GM04503 (cell line): ENCODE measurements at places on chromosomes 1 and 21.

- DNase-seq, result no peak
Measured at GRCh38 chr1:117842408-117843170, 86.8 kb downstream of the GDAP2 start.

DNA sequence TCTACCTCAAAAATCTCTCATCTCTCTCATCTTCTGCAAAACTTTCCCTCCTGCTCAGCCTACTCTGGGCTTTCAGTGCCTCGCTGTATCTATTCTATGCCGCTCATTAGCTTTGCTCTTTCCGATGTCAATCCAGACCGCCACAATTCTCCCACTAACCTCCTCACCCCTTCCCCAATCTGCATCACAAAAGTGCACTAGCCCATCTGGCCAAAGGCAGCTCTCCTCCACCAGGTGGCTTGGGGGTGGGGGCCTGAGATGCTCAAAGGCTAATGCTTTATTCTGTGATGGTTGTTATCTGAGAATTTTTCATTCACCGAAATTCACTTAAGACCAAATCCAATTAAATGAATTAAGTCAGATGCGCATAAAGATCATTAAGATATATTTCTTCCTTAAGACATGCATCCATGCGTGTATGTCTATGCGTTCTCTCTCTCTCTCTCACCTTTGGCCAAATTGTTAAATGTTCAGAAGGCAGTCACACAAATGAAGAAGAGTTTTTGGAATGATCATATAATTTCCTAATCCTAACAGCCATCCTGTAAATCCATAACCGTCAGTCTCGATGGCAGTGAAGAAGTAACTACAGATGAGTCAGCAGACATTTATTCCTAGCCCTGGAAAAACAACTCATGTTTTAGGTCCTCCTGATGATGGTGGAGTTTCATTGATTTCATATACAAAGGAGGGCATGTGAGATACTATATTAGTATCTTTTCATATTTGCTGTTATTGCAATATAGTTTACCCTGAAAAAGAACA lies 111.3 kb downstream of the C1orf21 start:
- no peak for DNase-seq

- DNase-seq, result no peak
Measured at GRCh38 chr1:200041337-200042118, 14.0 kb downstream of the NR5A2 start.

DNA sequence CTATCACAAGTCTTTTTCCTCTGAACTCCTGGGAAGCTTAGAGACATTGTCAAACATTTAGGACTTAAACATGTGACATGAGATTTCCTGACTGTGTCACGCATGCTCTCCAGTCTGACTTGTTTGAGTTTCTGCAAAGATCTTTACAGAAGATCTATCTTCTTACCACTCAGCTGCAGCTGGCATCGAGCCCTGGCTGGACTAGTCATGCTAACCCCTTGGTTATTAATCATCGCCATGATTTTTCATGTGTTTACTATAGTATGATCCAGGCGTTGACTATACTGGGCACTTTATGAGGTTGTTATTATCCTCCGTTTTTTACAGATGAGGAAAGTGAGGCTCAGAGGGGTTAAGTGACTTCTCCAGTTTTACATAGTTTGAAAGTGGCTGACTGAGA lies 18.1 kb upstream of the IRF2BP2 start:
- DNase-seq, result no peak

DNA sequence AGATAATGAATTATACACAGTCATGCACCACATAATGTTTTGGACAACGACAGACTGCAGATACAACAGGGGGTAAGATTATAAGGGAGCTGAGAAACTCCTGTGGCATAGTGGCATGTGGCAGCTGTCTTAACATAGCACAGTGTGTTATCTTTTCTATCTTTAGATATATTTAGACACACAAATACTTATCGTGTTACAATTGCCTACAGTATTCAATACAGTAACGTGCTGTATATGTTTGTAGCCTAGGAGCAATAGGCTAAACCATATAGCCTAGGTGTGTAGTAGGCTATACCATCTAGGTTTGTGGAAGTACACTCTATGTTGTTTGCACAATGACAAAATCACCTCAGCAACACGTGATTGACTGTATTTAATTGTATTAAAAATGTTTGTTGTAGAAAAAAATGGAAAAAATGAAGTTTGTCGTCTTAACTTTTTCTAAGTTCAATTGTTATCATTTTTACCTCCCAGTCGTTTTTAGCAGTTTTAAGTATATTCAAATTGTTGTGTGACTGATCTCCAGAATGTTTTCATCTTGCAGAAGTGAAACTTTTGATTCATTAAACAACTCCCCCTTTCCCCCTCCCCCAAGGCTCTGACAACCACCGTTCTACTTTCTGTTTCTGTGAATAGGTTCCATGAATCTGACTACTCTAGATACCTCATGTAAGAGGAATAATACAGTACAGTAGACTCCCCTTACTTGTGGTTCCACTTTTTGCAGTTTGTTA lies 351.0 kb upstream of the B3GALT2 start:
- DNase-seq, result no peak

- no peak for DNase-seq
Measured at GRCh38 chr1:84107955-84108354, 36.1 kb upstream of the PRKACB start.

- DNase-seq, result no peak
Measured at GRCh38 chr1:108077991-108078390, 113.0 kb upstream of the VAV3 start.

- no peak for DNase-seq
Measured at GRCh38 chr21:25635310-25635709, 3.7 kb upstream of the JAM2 start.

DNA sequence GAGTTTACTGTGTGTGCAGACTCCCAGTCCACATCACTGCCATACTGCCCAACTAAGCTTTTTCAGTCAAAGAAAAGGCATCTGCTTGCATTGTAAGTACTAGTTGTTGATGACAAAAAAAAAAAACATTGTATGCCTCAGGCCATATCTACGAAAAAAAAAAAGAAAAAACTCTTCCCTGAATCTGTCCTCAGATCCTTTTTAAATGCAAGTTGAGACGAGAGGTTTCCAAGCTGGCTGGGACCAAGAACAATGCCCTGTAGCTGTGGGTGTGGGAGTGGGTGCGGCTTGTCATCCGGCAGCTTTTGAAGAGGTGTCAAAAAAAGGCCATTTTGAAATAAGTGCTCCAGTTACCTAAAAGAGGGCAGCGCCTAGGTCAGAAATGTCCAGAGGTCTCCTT lies 29.2 kb upstream of the HHAT start:
- DNase-seq, result no peak

- no peak for DNase-seq
Measured at GRCh38 chr1:40651138-40651857, 14.2 kb downstream of the RIMS3 start.

- DNase-seq, result no peak
Measured at GRCh38 chr21:33063375-33063883, 6.5 kb upstream of the OLIG1 start.
